ENCODE measurements at places on chromosomes 4 and X.

- no peak for DNase-seq
Measured at GRCh38 chr4:152348670-152349069, 187.2 kb downstream of the FBXW7 start.

DNA sequence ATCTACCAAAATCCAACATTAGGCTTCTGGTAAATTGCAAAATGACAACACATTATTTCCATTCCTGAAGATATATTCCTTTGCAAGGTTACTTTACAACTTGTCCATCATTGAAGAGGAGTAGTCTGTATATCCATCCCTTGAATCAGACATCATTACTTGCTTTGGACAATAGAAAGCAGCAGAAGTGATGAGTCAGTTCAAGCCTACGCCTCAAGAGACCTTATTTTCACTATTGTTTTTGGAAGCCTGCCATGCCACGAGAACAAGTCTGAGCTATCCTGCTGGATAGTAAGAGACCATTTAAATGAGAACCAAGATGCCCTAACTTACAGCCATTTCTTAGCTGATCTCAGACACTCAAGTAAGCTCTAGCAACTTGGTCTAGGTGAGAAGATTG is 246.0 kb upstream of the HHIP start:
- DNase-seq = no peak

- DNase-seq = no peak
Measured at GRCh38 chrX:11478026-11478425, 184.8 kb downstream of the AMELX start.

DNA sequence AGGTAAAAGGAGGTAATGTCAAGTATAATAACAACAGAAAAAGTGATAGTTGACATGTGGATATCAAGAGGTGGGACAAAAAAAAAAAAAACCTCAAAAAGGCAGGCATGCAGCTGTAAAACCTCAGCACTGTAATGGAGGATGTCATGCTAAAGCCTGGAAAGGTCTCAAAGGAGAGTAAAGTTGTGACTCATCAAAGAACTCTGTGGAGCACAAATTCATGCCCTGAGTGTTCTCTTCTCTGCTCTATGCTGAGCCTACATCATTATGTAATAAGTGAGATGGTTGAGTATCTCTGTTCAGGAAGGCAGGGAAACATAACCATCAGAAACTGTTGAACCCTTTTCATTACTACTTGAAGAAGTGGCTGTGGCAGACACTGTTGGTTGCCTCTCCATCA is 597.8 kb downstream of the BCOR start:
- DNase-seq = no peak

GRCh38 chrX:45351478-45351877 is 150.8 kb upstream of the DIPK2B start:
- no peak for DNase-seq

GRCh38 chr4:27703771-27704170 is 843.1 kb downstream of the STIM2 start:
- DNase-seq = no peak

DNA sequence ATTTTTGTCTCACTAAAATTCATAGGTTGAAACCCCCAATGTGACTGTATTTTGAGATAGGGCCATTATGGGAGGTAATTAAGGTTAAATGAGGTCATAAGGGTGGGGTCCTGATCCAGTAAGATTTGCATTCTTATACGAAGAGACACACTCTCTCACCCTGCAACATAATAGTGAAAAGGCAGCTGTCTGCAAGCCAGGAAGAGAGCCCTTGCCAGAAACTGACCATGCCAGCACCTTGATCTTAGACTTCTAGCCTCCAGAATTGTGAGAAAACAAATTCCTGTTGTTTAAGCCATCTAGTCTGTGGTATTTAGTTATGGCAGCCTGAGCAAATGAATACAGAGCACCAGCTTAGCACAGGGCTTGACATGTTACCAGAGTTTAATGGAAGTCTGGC is 17.5 kb upstream of the IGSF1 start:
- DNase-seq = no peak

GRCh38 chr4:2008671-2008920 is 178 bp downstream of the NELFA start:
- no peak for DNase-seq

- DNase-seq = no peak
Measured at GRCh38 chr4:8103421-8104390, 54.9 kb downstream of the ABLIM2 start.
